ENCODE measurements at places on chromosomes 3 and 15.

DNA sequence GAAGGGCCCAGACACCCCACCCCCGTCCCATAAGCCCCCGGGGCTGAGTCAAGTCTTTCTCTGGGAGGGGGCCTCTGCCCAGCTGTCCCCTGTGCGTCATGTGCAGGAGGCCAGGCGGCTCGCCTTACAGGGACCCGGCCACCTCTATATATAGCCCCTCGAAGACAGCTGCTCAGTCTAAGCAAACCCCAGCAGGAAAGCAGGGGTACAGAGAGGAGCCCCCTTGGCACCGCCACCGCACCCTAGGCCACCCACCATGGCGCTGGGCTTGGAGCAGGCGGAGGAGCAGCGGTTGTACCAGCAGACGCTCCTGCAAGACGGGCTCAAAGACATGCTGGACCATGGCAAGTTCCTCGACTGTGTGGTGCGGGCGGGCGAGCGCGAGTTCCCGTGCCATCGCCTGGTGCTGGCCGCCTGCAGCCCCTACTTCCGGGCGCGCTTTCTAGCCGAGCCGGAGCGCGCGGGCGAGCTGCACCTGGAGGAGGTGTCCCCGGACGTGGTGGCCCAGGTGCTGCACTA lies at the start of gene KLHL40:
KLHL40 (plus strand) TSS at position 175 of the 519 bp plus-strand sequence; CDS start at position 257, 82 bp downstream.
- peak within 1 kb of the TSS; percentile 41 for H3K4me3 ChIP-seq
- H3K4me1 ChIP-seq, result peaks cover 5% of the 10 kb centered on the region
- peaks cover 19% of the 10 kb centered on the region for H3K27me3 ChIP-seq
- H3K27ac ChIP-seq, result peak within 1 kb of the TSS; percentile 51
- no peaks in the 10 kb centered on the region for H3K36me3 ChIP-seq

DNA sequence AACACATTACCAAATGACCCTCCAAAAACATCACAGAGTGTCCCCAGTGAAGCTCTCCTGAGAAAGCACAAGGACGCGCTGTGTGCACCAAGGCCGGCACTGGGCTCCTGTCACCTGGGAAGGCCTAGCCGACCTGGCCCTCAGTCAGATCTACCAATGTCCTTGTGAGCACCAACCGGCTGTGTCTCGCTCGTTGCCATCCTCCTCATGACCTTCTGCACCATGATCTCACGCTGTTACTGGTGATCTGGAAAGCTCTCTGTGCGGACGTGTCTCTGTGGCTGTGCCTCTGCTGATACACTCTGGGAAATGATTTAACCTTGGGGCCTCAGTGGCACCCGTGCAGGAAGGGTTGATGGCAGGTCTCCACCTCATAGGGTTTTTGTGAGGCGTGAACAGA lies 24.2 kb downstream of the ZXDC start:
- no peak for ATAC-seq
- no peaks in the 10 kb centered on the region for H3K27me3 ChIP-seq
- peak overlapping the region; percentile 43 for H3K27ac ChIP-seq
- H3K4me3 ChIP-seq, result no peak overlapping the region

DNA sequence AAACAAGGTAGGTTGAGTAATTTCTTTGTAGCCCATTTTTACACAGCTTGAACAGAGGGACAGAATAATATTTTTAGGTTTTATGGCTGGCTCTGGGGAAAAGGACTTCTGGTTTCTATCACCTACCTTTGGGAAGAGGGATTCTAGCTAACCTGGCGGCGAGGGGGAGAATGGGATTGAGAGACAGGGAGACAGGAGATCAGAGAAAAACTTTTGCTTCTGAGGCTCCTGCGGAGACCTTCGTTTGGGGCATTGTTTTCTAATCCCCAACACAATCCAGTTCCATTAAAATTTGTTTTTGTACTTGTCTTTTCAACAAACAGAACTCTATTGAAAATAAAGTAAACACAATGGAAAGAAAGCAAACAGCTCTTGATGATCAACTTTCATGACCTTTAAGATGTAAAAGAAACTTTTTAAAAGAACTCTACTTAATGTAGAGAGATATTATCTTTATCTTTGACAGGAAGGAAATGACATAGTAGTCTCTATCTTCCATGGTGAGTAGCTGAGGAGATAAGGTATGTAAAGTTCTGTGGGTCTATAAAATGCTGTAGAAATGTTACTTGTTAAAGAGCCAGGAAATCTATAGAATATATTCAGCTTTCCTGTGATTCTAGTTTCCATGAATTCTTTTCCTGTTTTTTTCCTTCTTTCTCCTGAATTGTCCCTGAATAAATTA lies 37.0 kb upstream of the P2RY1 start:
- no peak overlapping the region for H3K4me3 ChIP-seq
- no peaks in the 10 kb centered on the region for H3K27me3 ChIP-seq
- H3K27ac ChIP-seq, result no peak overlapping the region

DNA sequence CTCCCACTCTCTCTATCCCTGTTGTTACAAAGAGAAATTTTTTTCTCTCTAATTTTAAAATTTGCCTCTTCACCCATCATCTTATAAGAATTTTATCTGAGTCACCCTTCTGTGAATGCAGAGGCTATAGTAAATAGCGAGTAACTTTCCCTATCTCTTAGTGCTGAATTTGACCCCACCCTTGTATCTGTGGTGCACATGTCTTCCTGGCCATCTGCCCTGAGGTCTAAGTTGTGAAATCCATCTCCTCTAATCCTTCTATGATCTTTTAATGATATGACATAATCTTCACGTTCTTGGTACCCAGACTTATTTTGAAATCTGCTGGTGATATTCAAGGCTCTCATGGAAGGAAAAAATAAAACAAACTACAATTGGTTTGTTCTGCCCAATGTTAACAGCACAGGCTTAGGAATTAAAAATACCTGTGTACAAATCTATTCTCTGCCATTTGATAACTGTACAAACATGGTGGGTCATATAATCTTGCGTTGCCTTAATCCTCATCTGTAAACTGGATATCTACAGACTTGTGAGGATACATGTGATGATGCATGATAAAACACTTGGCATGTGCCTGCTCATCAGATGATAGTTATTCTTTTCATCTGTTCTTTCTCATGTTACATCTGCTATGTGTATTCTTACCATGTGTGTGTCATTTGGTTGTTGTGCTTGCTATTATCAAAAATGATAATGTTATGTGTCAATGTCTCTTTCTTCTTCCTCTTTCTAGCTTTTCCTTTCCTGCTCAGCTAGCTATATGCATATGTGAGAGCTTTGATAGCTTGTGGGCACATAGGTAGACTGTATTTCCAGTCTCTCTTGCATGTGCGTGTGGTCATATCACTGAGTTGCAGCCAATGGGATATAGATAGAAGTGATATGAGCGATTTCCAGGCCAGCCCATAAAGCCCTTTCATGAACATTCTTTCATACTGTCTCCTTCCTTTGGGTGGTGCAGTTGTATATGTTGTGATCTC lies 13.7 kb upstream of the CCR3 start:
- ATAC-seq, result no peak
- H3K36me3 ChIP-seq, result no peaks in the 10 kb centered on the region
- no peak overlapping the region for H3K27ac ChIP-seq
- no peak overlapping the region for H3K4me3 ChIP-seq
- H3K27me3 ChIP-seq, result peaks cover 18% of the 10 kb centered on the region
- peaks cover 10% of the 10 kb centered on the region for H3K4me1 ChIP-seq

- ATAC-seq, result no peak
- H3K27ac ChIP-seq, result no peak overlapping the region
- H3K27me3 ChIP-seq, result peaks cover 4% of the 10 kb centered on the region
- no peak overlapping the region for H3K4me3 ChIP-seq
- peaks cover 5% of the 10 kb centered on the region for H3K4me1 ChIP-seq
Measured at GRCh38 chr15:87567406-87568030, 689.0 kb downstream of the NTRK3 start.

GRCh38 chr3:190385731-190386688 lies 2.0 kb upstream of the CLDN16 start:
- H3K36me3 ChIP-seq, result no peaks in the 10 kb centered on the region
- no peak overlapping the region for H3K27ac ChIP-seq
- ATAC-seq, result no peak
- no peaks in the 10 kb centered on the region for H3K4me1 ChIP-seq
- H3K4me3 ChIP-seq, result no peak overlapping the region

- no peaks in the 10 kb centered on the region for H3K27me3 ChIP-seq
- peaks cover 14% of the 10 kb centered on the region for H3K4me1 ChIP-seq
- H3K27ac ChIP-seq, result peak overlapping the region; percentile 79
- H3K36me3 ChIP-seq, result peaks cover 14% of the 10 kb centered on the region
- peak; percentile 74 for ATAC-seq
Measured at GRCh38 chr15:45156744-45157455, 27.1 kb downstream of the DUOX1 start.

GRCh38 chr15:90869140-90869541 lies 753 bp downstream of the FURIN start:
- H3K27me3 ChIP-seq, result no peaks in the 10 kb centered on the region
- H3K27ac ChIP-seq, result peak overlapping the region; percentile 100
- peak; percentile 0 for ATAC-seq
- peaks cover 56% of the 10 kb centered on the region for H3K36me3 ChIP-seq
- H3K4me3 ChIP-seq, result peak overlapping the region; percentile 96

- ATAC-seq, result no peak
- no peaks in the 10 kb centered on the region for H3K4me1 ChIP-seq
- H3K27me3 ChIP-seq, result peaks cover 23% of the 10 kb centered on the region
- H3K27ac ChIP-seq, result no peak overlapping the region
- no peak overlapping the region for H3K4me3 ChIP-seq
- no peaks in the 10 kb centered on the region for H3K36me3 ChIP-seq
Measured at GRCh38 chr3:132187746-132188145, 129.5 kb upstream of the ACP3 start.

DNA sequence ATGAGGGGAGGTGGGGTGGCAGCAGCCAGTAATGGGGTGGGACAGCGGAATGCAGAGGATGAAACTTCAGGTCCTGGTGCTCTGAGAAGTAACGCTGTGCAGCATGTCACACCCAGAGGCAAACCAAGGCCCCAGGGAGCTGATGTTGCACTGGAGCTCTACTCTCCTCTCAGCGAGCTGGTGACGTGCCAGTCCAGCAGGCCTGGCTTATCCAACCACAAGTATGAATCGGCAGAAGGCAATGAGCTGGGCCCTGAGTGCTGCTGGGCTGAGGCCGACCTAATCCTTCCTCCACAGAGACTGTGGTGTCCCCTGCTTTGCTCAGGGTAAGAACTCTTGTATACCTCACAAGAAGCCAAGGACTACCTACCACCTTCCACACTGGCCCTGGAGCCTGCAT lies 30.5 kb downstream of the CD86 start:
- H3K27ac ChIP-seq, result no peak overlapping the region
- no peak overlapping the region for H3K4me3 ChIP-seq
- H3K4me1 ChIP-seq, result no peaks in the 10 kb centered on the region
- ATAC-seq, result no peak
- no peaks in the 10 kb centered on the region for H3K27me3 ChIP-seq
- no peaks in the 10 kb centered on the region for H3K36me3 ChIP-seq

DNA sequence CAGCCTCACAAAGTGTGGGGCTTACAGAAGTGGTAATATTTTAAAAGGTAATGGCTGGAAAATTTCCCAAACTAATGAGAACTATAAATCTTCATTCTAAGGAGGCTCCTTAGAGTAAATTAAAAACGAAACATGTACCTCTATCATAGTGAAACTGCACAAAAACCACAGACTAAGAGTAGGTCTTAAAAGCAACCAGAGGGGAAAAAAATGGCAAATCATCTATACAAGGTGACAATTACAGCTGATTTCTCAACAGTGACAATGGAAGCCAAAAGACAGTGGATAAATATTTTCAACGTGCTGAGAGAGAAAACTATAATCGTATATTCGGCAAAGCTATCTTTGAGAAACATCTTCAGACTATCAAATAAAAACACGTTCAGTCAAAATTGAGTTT lies 20.6 kb downstream of the HEG1 start:
- H3K27me3 ChIP-seq, result no peaks in the 10 kb centered on the region
- H3K36me3 ChIP-seq, result peaks cover 8% of the 10 kb centered on the region
- peaks cover 27% of the 10 kb centered on the region for H3K4me1 ChIP-seq
- H3K4me3 ChIP-seq, result peak overlapping the region; percentile 35

DNA sequence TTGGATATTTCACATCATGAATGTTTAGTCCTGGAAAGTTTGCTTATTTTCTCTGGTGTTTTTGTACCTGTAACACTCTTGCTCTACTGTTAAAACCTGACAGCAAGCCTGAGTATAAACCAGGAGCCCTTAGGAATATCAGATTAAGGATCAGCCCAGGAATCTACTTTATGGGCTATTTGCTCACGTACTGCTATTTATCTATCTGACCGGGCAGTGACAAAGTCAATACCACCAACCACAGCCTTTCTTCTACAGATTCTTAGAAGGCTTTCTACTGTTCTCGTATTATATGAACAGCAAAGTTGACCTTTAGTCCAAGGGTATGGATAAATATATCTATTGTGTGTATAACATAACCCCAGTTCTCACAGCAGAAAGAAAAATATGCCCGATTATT lies 521.2 kb downstream of the RBMS3 start:
- no peaks in the 10 kb centered on the region for H3K36me3 ChIP-seq
- H3K27me3 ChIP-seq, result peaks cover 4% of the 10 kb centered on the region
- no peaks in the 10 kb centered on the region for H3K4me1 ChIP-seq

- no peak for ATAC-seq
- no peaks in the 10 kb centered on the region for H3K36me3 ChIP-seq
- H3K27me3 ChIP-seq, result no peaks in the 10 kb centered on the region
- H3K27ac ChIP-seq, result no peak overlapping the region
- H3K4me3 ChIP-seq, result no peak overlapping the region
Measured at GRCh38 chr15:70219256-70219895, 121.7 kb upstream of the TLE3 start.

DNA sequence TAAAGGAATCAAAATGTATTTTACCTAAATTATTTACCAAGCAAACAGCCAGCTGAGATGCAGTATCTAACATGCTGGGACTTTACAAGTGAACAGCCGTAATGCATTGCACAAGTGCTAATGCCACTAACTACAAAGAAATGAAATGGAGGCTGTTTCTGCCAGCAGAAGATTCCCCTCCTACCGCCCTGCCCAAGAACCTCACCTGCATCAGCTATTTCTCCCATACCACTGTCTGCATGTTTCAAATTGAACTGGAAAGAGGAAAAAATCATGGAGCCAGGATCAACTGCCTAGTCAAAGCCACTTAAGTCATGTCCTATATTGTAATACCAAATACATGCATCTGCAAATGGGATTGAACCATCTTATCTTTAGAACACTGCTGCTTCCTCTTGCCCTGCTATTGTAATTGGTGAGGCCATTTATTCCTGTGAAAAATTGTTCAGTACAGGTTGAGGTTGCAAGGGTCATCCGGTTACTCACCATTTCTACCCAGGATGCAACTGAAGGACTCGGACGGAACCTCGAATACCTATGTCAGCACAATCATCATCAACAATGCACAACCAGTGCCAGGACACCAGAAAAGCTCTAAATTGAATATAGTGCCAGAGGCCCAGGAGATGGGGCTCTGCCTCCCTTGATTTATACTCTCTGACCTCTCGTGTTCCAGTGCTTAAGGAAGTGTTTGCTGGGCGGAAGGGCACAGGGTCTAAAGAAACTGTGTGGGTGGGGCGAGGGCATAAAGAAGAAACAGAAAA lies 27.5 kb downstream of the ANXA2 start:
- peaks cover 26% of the 10 kb centered on the region for H3K4me1 ChIP-seq
- no peak for ATAC-seq
- H3K27me3 ChIP-seq, result no peaks in the 10 kb centered on the region
- peaks cover 63% of the 10 kb centered on the region for H3K36me3 ChIP-seq

GRCh38 chr3:71369701-71370391 lies 213.7 kb downstream of the FOXP1 start:
- no peak overlapping the region for H3K27ac ChIP-seq
- no peaks in the 10 kb centered on the region for H3K27me3 ChIP-seq
- peaks cover 11% of the 10 kb centered on the region for H3K4me1 ChIP-seq
- H3K36me3 ChIP-seq, result no peaks in the 10 kb centered on the region
- no peak for ATAC-seq
- no peak overlapping the region for H3K4me3 ChIP-seq

All from activated T-helper 17 cell treated with anti-CD3 and anti-CD28 coated beads, Interleukin-2, amount 50 U/mL, for 72 hours (primary cell).